CD4-positive, CD25-positive, alpha-beta regulatory T cell (primary cell): ENCODE measurements at places on chromosomes 12 and 14.

GRCh38 chr14:91238661-91239060 lies 5.8 kb downstream of the GPR68 start:
- no peak for DNase-seq

GRCh38 chr14:34113005-34113511 lies 162.2 kb upstream of the EGLN3 start:
- no peak for DNase-seq

- no peak for DNase-seq
Observed at GRCh38 chr14:77508249-77508648, 9.6 kb upstream of the ISM2 start.

DNA sequence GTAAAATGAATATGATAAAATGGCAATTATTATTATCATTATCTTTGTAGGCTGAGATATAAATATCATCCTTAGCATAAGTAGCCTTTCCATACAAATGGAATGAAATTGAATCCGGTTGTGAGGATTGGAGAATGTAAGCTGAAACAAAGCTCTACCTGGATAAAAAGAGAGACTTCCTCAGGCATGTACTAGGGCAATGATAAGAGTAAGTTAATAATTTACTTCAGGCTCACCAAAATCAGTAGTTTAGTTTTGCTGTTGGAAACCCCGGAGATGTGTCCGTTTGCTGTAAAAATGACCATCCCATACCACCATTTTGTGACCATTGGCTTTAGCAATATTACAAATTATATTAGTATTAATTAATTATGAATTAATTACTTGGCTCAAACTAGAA lies 96.3 kb downstream of the C12orf75 start:
- no peak for DNase-seq

- no peak for DNase-seq
Observed at GRCh38 chr14:51988221-51988620, 1.1 kb upstream of the RTRAF start.
